ENCODE measurements at places on chromosomes 1 and 21.
A peak's percentile ranks its signal among the peaks of the same experiment; 100 is the strongest.

DNA sequence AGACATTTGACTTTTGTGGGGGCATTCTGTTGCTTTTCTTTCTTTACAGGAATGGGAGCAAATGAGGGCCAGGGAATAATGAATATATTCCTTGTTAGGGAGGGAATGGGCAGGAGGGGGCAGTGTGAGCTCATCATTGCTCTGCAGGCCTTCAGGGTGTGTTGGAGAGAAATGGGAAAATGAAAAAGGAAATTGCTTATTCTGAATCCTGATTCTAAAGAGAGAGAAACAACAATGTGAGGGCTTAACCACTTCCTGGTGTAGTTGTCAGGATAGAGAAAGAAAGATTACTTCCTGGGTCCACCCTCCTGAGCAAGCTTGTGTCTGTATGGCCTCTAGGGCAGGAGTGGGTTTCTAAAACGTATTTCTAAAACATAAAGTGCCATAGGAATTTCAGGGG lies 28.3 kb downstream of the VANGL2 start:
- peak; percentile 75 for DNase-seq

DNA sequence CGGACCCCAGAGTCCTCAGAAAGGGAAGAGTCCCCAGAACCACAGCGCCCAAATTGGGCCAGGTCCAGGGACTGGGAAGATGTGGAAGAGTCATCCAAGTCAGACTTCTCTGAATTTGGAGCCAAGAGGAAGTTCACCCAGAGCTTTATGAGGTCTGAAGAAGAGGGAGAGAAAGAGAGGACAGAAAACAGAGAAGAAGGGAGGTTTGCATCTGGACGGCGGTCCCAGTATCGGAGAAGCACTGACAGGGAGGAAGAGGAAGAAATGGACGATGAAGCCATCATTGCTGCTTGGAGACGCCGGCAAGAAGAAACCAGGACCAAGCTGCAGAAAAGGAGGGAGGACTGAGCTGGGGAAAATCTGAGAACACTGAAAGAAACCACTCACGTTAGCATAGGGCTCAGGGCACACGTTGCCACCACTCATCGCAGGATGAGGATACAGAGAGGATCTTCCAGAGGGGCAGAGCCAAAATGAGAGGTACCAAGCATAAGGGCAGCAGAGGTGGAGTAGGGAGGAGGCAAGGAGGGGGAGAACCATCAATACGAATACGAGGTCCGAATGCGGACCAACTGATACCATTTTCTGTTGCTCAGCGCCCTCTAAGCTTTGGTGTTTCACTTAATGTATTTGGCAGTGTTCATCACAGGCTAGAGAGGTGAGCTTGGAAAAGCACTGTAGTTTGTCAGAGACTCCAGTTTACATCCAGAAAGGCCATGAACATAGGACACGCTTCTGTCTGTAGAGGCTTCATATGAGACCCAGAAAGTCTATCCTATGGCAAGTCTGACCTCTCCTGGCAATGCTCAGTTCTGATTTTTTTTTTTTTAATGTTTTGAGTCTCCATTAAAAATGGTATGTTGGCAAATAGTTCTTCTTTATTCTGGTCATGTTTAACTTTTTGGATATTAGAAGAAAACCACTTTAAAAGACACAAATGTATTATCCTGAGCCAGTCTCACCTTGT lies 34.7 kb downstream of the STYXL2 start:
- no peak for DNase-seq

DNA sequence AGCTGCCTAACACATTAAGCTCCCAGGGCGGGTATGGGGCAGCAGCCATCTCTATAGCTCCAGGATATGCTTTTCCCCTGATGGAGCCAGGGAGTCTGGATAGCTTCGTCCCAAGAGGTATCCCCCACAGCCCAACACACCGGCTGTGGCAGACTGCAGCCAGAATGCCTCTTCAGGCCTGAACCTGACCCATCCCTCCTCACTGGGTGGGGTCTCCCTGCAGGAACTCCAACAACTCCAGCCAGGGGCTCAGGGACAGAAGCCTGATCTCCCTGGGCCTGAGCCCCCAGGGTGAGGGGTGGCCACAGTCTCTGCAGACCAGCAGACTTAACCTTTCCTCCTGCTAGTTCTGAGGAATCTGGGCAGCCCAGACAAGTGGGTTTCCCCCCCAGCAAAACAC lies 159.9 kb downstream of the LRRIQ3 start:
- no peak for DNase-seq

DNA sequence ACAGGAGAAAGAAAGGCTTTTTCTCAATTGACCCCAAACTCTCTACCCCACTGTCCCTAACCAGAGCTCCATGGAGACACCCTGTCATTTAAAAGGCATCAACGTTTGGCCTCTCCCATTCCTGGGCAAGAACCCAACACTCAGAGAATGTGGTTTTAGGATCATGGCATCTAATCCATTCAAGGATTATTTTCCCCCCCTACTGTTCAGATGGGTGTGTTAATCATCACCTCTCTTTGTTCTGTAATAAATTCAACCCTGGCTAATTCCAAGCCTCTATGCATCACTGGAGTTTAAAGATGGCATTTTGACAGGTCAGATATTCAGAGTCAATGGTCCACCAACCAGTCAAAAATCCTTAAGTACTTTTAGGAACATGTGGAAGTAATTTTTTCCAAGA lies 42.7 kb downstream of the TBX15 start:
- DNase-seq = no peak

DNA sequence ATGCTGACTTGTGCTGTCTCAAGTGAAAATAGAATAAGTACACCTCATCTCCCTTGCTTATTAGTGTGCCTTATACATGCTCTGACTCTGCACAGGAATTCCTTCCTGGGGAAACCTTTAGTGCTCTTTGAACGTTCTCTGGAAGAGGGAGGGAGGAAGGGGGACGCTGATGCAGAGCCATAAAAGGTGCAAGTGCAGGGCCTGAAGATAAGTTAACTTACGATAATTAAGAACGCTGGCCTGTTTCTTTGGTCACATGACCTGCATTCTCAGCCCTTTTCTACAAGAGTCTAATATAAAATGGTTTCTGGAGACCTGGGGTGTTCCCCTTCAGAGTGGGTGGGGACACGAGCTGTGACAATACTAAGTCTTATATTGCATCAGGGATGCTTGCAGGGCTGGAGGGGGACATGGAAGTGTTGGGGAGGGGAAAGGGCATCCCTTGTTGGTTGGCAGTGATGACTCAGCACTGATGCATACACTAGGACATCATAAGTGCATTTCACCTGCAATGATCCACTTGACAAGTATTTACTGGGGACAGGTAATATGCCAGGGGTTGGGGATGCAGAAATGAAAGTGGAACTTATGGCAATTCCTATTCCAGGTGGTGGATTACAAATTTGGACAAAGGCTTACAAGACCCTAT lies 26.3 kb upstream of the KIAA0040 start:
- peak; percentile 66 for DNase-seq

GRCh38 chr1:906600-907420 lies 16.9 kb upstream of the SAMD11 start:
- DNase-seq = peak; percentile 27

DNA sequence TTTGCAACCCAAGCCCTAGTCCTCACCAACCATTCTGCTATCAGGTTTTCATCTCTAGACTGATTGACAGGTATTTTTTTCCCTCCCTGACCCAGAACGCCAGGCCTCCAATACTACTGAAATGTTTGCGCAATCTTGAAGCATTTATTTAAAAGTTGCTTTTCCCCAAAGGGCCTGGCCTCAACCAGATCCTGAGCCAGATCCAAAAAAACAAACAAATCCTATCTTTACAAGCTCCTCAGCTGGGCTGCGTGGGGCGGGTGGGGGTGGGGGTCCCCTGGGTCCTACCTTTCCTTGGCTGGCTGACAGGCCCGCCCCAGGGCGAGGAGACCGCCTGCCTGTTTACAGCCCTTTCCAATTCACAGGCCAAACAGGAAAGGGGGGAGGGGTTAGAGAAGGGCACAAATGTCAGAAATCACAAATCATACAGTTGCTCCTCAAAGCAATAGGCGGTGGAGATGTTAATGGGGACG lies 98.8 kb downstream of the FOXD2 start:
- no peak for DNase-seq

GRCh38 chr1:7298145-7298544 lies 473.0 kb upstream of the VAMP3 start:
- no peak for DNase-seq

- no peak for DNase-seq
These were observed 74.8 kb downstream of the NOS1AP start for GRCh38 chr1:162144268-162144667.

DNA sequence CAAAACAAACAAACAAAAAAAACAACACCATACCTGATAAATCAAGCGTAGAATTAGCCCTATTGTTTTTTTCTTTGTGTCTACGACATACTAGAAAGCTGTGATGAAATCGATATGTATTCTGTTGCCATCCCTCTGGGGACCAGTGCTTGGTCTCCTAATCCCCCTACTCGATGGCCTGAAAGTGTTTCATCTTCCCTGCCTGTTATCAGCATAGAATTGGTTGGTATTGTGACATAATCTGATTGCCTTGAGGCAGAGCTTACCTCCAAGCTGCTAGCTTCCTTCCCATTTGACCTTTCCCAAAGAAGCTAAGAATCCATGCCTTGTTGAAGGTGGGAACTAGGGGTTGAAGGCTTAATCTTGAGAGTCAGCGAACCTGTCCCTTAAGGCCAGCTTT lies 40.7 kb upstream of the PIGV start:
- DNase-seq = no peak

GRCh38 chr1:66223681-66224080 lies 310.3 kb upstream of the SGIP1 start:
- no peak for DNase-seq

- no peak for DNase-seq
These were observed 2.3 kb upstream of the JAM2 start for GRCh38 chr21:25636727-25637126.

GRCh38 chr1:9426291-9426711 lies 113.0 kb upstream of the SLC25A33 start:
- DNase-seq = no peak

- peak; percentile 87 for DNase-seq
These were observed 838 bp upstream of the MAN1A2 start for GRCh38 chr1:117366177-117367045.

DNA sequence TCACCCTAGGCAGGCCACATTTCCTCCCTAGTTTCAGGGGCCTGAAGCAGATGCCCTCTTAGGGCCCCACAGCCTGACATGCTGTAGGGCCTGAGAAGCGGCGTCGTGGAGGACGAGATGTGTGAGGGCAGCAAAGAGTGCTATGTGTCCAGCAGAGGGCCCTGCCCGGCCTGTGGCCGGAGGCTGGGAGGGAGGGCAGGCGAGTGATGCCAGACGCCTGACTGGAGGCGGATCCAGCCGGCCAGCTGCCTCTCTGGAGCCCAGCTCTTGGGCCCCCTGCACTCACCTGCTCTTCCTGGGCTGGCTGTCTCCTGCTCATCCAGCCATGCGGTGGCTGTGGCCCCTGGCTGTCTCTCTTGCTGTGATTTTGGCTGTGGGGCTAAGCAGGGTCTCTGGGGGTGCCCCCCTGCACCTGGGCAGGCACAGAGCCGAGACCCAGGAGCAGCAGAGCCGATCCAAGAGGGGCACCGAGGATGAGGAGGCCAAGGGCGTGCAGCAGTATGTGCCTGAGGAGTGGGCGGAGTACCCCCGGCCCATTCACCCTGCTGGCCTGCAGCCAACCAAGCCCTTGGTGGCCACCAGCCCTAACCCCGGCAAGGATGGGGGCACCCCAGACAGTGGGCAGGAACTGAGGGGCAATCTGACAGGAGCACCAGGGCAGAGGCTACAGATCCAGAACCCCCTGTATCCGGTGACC lies at the start of gene GPR37L1:
GPR37L1 (plus strand) TSS at position 279 of the 697 bp plus-strand sequence; CDS start at position 326, 47 bp downstream.
- no peak for DNase-seq

DNA sequence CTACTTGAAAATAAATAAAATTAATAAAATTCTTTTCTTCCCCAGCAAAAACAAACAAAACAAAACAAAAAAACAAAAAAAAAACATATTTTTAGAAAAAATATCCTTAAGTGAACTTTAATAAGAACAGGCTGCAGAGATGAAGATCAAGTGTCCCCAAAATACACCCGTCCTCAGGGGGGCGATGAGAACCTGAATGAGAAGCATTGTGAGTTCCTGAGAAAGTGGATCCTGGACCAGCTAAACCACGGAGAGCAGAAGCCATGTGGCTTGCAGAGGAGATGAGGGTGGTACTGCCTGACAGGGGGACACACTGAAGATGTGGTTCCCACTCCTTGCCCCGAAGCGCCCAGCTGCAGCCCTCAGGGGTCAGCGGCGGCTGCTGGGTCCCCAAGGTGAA lies 89.3 kb downstream of the ITPKB start:
- peak; percentile 42 for DNase-seq

DNA sequence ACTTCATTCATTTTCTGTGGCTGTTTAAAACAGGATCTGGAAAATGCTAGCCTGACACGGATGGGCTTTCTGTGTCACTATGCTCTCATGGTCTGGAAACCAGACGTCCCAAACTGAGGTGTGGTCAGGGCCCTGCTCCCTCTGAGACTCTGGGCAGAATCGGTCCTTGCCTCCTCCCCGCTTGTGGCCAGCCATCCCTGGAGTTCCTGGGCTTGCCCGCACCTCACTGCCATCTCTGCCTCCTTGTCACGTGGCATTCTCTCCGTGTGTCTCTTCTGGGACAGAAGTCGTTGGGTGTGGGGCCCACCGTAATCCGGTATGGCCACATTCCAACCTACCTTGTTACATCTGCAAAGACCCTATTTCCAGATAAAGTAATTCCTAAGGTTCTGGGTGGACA lies 10.1 kb upstream of the ACTRT2 start:
- DNase-seq = no peak
